ENCODE measurements at places on chromosomes 2 and 18.
A peak's percentile ranks its signal among the peaks of the same experiment; 100 is the strongest.

- DNase-seq, result no peak
These were observed 281.3 kb downstream of the STK39 start for GRCh38 chr2:167965907-167966761.

DNA sequence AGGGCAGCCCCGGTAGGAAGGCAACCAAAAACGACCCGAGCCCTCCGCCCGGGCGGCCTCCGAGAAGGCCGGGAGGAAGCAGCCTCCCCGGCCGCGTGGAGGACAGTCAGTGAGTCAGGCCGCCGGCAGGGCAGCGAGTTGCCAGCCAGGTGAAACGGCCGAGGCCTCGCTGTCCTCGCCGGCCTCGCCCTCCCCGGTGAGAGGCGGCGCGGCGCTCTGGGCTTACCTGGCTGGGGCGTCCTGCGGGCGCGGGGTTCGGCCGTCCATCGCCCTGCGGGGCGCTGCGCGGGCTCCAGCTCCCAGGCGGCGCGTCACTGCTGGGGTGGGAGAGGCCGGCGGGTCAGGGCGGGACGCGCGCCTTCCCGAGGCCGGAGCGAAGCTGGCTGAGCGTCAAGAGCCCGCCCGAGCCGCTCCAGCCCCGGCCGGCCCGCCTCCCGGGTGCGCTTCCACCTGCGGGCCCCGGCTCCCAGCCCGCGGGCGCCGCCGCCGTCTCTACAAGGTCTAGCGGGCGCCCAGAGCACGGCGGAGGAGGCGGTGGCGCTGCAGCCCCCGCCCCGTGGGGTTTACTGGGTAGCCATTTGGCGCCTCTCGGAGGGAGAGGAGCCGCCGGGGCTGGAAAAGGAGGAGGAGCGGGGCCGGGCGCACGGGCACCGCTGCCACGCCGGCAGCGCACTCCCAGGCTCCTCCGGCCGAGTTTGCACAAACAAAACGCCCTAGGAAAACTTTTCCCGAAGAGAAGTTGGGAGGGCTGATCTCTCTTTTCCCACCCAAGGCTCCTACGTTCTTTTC, 499 bp downstream of the COBLL1 start:
- peak; percentile 84 for DNase-seq

DNA sequence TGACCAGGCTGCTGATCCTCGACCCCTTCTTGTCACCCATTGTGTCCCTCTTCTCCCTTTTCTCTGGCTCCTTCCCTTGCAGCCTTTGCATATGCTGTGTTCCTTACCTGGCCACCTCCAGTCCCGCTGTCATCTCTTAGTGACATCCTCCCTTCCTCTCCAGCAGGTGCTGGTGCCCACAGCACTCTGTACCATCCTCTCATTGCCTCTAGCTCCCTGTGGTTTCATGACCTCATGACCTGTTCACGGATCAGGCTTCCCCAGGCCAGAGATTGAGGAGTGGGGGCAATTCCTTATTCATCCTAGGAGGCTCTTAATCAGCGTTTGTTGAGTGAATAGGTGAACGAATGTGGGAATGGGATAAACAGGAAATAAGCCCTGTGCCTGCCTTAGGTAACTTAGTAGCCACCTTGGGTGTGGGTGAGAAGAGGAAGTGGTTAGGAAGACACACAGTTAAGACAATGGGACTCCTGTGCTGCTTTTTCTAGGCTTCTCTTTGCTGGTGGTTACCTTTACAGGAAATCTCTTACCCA, 35.5 kb downstream of the ITGA6 start:
- no peak for DNase-seq

DNA sequence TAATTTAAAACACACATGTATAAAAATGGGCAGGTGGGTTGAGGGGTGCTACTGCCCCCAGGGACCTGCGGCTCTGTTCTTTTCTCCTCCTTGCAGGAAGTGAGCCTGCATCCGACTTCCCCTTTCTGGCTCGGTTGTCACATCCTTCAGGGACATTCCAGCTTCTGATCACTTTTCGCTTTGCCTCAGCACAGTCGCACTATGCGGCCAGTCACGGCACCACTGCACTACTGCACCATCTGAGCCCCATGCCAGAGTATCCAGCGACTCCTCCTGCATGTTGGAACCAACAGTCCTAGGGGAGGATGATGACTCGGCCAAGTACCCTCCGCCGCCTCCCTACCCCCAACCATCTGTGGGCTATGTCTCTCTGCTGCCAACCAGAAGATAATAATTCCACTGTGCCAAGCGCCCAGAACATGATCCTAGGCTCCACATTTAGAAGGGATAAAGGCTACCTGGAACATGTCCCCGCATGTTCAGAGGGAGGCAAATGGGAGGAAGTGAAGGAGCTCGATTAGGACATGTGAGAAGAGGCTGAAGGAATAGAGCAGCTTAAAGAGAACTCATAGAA, 17.6 kb downstream of the CDC42EP3 start:
- no peak for DNase-seq

GRCh38 chr18:59686260-59686659, 11.0 kb downstream of the CCBE1 start:
- DNase-seq, result no peak

DNA sequence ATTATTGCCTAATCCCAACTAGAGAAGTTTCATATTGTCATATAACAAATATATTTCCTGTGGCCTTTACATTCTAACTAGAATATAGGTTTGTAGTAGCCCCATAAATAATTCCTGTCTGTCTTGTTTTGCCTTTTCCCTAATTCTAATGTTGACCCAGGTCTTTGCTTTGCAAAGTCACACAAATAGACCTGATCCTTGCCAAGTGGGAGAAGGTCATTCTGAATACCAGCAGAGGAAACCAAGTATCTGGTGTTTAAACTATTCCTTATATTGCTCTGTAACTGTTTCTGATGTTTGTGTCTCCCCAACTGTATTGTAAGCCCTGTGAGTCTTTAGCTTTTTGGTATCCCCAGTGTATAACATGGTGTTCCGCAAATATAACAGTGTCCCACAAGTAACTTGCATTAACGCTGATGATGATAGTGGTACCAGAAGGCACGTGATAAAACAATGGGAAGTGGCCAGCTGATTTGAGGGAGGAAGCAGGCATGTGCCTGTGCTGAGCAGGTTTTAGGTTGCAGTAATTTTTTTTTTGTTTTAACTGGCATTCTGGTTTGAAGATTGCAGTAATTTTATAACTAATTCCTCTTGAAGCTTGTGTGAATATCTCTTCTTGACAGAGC, 11.1 kb downstream of the HADHB start:
- DNase-seq, result no peak

DNA sequence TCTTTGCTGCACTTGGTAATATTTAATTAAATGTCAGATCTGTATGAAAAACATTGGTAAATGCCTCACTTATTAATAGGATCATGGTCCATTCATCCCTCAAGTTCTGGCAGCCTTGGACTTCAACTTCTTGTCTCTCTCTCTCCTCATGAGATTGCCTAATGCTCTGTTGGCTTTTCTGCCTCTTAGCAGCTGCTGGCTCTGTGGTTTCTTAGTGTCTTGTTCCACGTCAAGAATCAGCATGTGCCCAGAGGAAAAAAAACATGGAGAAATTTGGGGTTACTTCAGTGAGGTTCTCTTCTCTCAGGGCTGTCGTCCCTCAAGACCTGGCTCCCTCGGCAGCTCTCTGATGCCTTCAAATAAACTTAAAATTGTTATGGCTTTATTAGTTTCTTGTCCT, 75.4 kb downstream of the TAF4B start:
- peak; percentile 22 for DNase-seq

DNA sequence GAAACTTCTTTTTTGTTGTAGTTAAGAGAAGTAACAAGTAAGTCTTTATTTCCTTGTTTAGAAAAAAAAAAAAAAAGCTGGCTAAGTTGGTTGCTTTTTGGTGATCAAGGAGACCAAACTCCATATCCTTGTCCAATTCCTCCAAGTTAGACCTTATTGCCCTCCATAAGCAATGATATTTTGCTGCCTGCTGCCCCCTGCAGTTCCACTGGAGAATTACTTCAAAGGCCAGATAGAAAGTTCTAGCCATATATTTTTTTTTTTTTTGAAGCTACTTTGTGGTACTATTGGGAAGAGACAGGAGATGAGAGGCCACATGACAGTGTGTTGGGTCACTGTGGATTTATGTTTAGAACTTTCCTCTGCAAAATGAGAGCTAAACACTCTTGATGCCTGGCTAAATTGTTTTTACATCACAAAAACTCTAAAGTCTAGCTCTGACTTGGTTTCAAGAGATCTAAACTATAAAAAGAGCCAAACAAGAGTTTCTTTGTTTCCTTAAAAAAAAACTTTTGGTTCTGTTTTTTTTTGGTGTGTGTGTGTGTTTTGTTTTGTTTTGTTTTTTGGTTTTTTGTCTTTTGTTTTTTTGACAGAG, 80.7 kb upstream of the RASGRP3 start:
- peak; percentile 71 for DNase-seq

- DNase-seq, result no peak
These were observed 336.4 kb upstream of the FSHR start for GRCh38 chr2:49490710-49491109.

DNA sequence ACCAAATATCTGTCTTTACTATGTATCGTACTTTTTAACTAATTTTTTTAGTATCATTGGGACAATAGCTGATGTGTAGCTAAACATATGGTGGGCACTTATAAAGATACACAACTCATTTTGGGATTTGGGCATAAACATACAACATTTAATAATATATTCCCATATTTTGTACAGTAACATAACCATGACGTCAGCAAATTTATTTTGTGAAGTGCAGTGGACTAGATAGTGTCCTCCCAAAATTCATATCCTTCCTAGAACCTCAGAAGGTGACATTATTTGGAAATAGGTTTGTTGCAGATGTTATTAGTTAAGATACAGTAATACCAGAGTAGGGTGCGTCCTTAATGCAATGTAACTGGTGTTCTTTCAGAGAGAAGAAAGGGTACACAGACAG, 356.7 kb downstream of the CDH7 start:
- DNase-seq, result no peak

GRCh38 chr2:134900151-134900550, 18.5 kb upstream of the CCNT2 start:
- peak; percentile 75 for DNase-seq

DNA sequence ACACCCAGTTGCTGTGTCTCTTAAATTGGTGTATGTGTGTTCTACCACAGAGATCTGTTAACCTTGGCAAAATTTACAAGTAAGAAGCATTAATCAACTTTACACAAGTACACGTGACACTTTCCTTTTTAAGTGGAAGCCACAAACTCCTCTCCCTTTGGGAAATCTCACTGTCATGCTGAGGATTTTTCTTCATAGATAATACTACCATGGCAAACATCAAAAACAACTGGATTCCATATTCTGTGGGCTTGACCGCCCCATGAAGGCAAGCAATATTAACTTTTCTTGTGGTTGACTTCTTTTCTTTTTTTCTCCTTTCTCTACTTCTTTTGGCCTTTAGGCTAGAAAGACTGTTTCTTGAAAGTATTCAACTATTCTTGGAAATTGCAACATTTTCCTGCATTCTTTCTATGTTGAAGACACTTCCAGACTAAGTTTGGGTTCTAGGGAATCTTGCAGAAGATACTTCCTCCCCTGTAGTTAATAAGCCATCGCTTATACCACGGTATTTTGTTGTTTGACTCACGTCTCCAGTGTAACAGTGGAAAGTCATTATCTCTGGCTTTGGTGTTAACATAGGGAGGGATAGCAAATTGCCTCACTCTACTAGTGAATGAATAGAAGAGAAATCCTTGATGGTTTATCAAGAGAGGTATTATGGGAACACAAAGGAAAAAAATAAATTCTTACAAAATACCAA, 79.5 kb downstream of the SLC8A1 start:
- DNase-seq, result peak; percentile 59

GRCh38 chr2:202054679-202055078, 18.4 kb upstream of the KIAA2012 start:
- no peak for DNase-seq

DNA sequence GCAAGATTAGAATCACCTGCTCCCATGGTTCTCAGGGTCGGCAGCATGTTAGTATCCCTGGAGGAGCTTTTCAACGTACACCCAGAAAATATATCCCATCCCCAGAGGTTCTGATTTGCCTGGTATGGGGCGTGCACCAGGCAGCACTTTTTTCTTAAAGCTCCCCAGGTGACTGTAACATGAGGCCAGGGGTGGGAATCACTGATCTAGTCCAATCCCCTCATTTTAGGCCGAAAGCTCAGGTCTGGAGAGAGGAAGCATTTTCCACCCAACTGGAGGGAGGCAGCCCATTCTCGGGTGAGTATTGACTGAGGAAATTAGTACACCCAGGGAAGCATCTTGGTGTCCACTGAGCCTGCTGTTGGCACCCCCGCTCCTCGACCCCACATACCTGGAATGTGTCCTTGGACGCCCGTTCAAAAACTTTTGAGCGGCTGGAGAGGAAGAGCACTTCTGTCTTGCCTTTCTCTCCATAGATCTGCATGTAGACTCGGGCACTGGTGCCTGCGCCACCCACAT, 94.3 kb downstream of the LOXHD1 start:
- DNase-seq, result no peak

DNA sequence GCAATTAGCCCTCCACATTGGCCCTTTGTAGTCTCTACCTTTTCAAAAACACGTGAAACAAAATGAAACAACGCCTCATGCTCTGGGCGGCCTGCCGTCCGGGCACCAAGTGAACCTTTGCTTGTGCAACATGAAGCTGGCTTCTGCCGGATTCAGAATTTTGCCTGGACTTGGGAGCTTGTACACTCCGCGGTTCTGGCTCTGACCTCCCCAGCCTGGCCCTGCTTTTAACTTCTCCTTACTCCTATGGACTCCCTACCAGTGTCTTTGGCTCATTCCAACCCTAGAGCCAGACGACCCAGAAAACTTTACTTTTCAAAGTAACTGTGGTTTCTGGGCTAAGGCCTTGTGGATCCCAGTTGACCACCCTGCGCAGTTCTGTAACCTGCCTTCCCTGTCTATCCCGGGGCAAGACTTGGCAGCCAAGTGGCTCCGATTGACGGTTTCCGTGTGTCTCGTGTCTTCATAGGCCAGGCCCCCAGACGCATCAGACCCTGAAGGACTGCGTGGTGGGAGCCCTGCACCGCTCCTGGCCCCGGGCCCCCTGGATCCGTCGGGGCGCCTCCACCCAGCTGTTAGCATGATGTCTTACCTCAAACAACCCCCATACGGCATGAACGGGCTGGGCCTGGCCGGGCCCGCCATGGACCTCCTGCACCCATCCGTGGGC, 1.9 kb downstream of the OTX1 start:
- DNase-seq, result no peak

GRCh38 chr2:10452956-10453904, 5.1 kb upstream of the ODC1 start:
- DNase-seq, result no peak

DNA sequence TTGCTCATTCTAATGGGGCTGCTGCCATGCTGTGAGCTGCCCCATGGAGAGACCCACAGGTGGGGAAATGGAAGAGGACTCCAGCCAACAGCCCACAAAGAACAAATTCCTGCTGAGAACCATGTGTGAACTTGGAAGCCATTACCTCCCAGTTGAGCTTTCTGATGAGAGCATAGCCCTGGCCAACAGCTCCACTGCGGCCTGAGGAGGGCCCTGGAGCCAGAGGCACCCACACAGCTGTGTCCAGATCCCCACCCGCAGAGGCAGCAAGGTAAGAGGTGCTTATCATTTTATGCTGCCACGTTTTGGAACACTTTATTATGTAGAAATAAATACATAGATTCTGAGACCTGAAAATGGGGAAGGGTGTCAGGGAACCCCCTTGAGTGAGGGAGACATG, 44.2 kb upstream of the OTOS start:
- no peak for DNase-seq

Data from adipocyte (in vitro differentiated cells).